ENCODE measurements at places on chromosomes 11 and 22.

DNA sequence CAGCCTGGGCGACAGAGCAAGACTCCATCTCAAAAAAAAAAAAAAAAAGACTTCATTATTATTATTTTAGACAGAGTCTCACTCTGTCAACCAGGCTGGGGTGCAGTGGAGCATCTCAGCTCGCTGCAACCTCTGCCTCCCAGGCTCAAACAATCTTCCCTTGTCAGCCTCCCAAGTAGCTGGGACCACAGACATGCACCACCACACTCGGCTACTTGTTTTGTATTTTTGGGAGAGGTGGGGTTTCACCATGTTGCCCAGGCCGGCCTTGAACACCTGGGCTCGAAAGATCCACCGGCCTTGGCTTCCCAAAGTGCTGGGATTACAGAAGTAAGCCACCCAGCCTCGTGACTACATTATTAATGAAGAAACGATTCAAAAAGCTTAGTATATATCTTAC is 5.3 kb upstream of the TYMP start:
- no peak for DNase-seq

GRCh38 chr11:8327761-8328192 is 64.1 kb upstream of the LMO1 start:
- no peak for DNase-seq

DNA sequence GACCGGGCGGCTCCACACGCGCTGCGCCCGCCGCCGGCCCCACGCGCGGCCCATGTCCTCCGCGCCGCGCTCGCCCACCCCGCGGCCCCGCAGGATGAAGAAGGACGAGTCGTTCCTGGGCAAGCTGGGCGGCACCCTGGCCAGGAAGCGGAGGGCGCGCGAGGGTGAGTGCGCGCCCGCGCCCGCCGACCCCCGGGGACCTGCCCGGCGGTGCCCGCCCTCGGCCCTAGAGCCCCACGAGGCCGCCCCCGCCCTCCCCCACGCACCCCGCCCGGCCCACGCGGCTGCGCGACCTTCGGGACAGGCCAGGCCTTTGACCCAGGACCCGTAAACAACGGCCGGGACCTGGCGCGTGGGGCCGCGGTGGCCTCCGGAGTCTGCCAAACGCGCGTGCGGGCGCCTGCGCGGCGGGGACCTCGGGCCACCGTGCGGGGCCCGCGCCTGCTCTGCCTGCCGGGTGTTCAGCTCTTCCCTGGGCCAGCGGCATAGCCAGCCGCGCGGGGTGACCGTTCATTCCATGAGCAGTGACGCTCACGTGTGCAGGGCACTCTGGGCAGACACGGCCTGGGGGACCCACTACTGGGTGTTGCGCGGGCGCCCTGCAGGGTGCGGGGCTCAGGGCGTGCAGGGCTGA is at the start of gene PARVB:
Gene PARVB, plus strand, starts transcription at position 15 of the 634 bp plus-strand sequence. Its CDS starts 38 bp downstream, at position 53.
- DNase-seq: no peak

DNA sequence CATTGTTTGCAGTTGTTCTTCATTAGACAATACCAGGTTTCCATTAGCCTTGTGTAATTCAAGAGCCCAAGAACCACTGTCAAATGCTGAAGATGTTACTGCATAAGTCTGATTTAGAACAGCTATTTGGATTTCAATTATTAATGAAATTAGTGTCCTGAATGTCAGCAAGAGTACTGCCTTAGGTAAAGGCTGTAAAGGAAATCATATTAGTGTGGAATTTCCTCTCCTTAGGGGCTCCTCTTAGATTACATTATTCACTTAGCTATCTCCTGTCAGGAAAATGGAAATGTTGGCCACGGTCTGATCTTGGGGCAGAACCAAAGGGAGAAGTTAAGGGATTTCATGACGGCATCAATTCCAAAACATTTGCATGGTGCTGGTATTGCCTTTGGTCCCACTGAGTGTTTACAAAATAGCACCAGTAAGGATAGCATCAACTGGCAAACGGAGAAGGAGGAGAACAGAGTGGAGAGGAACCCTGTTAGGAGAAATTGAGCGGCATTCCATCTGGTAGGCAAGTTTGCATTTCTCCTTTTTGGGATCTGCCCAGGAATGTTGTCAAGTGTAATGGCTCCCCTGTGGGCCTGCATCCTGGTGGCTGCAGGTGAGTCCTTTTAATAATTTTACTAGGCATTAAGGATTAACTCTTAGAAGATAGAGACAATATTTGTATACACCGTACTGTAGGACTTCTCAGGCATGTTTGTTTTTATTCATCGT is at the start of gene HTR3B:
Gene HTR3B, plus strand, starts transcription at position 418 of the 723 bp plus-strand sequence. Its CDS starts 138 bp downstream, at position 556.
- DNase-seq: no peak

- DNase-seq: no peak
Measured at GRCh38 chr11:101346591-101346990, 217.0 kb upstream of the PGR start.

DNA sequence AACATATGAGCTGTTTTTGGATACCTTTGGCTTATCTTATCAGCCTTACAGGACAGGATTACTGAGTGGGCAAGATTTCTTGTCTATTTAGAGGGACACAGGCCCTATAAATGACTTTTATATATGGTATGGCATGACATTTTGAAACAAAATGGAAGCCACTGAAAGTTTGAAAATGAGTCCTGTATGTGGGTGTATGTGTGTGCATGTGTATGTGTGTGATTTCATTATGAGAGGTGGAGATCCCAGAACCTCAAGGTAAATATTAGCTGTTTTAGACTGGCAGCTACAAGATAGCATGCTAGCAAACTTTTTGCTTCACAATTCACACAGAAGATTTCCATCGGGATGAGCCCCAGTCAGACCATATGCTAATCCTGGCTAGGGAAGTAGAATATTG is 970.5 kb upstream of the CCDC90B start:
- no peak for DNase-seq
